ENCODE measurements at places on chromosomes 5 and 9.

GRCh38 chr5:2094616-2094995 lies 211.9 kb upstream of the IRX4 start:
- DNase-seq, result no peak

- no peak for DNase-seq
Measured at GRCh38 chr5:140951636-140952035, 14.6 kb upstream of the PCDHAC2 start.

- DNase-seq, result no peak
Measured at GRCh38 chr5:110753600-110753999, 14.8 kb downstream of the SLC25A46 start.

- DNase-seq, result no peak
Measured at GRCh38 chr5:109878887-109879286, 189.2 kb downstream of the MAN2A1 start.

GRCh38 chr5:41161271-41161670 lies 52.1 kb downstream of the C6 start:
- DNase-seq, result no peak

- no peak for DNase-seq
Measured at GRCh38 chr5:58090704-58091103, 369.2 kb downstream of the PLK2 start.
